ENCODE measurements at places on chromosomes 6 and 20. TPM values are rescaled to one million over a fixed set of nuclear protein-coding genes. Genes with fewer than 3 reads are reported as not detected.

DNA sequence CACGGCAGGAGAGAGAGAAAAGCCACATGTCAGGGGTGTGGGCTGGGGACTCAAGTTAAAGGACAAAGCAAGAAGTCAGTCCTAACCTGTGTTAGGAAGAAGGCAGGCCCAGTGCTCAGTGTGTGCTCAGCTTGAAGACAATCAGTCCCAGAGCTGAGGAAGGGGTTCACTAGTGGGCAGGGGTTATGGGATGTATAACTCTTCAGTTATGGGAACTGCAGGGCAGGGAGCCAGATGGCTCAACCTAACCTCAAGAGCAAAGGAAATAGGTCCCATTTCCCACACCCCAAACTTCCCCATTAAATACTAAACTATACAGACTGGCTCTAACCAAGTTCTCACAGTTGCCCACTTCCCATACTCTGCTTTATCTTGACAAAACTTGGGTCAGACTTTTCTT is 7.4 kb upstream of the SSTR4 start:
- H3K27me3 ChIP-seq, result peaks cover 6% of the 10 kb centered on the region
- H3K27ac ChIP-seq, result no peak overlapping the region
- H3K4me3 ChIP-seq, result no peak overlapping the region
- no peaks in the 10 kb centered on the region for H3K36me3 ChIP-seq
- H3K4me1 ChIP-seq, result no peaks in the 10 kb centered on the region

- no peaks in the 10 kb centered on the region for H3K27me3 ChIP-seq
- H3K27ac ChIP-seq, result no peak overlapping the region
- H3K4me1 ChIP-seq, result no peaks in the 10 kb centered on the region
- H3K36me3 ChIP-seq, result no peaks in the 10 kb centered on the region
These were observed 32.1 kb downstream of the FNDC1 start for GRCh38 chr6:159201336-159201735.

- H3K4me3 ChIP-seq, result no peak overlapping the region
- no peaks in the 10 kb centered on the region for H3K4me1 ChIP-seq
- no peak overlapping the region for H3K27ac ChIP-seq
- DNase-seq, result no peak
- no peaks in the 10 kb centered on the region for H3K27me3 ChIP-seq
These were observed 78.4 kb upstream of the FBXL4 start for GRCh38 chr6:99026135-99026534.

The ARMC12 gene
- polyA plus RNA-seq, result 1.7 TPM

- no peak overlapping the region for H3K27ac ChIP-seq
- DNase-seq, result no peak
- no peak overlapping the region for H3K4me3 ChIP-seq
- H3K27me3 ChIP-seq, result no peaks in the 10 kb centered on the region
These were observed 28.8 kb downstream of the PDE7B start for GRCh38 chr6:135880066-135880972.

The BPIFA1 gene
- polyA plus RNA-seq, result not detected

Data from keratinocyte (primary cell).